ENCODE measurements at places on chromosomes 7 and 10.
A peak's percentile ranks its signal among the peaks of the same experiment; 100 is the strongest.

DNA sequence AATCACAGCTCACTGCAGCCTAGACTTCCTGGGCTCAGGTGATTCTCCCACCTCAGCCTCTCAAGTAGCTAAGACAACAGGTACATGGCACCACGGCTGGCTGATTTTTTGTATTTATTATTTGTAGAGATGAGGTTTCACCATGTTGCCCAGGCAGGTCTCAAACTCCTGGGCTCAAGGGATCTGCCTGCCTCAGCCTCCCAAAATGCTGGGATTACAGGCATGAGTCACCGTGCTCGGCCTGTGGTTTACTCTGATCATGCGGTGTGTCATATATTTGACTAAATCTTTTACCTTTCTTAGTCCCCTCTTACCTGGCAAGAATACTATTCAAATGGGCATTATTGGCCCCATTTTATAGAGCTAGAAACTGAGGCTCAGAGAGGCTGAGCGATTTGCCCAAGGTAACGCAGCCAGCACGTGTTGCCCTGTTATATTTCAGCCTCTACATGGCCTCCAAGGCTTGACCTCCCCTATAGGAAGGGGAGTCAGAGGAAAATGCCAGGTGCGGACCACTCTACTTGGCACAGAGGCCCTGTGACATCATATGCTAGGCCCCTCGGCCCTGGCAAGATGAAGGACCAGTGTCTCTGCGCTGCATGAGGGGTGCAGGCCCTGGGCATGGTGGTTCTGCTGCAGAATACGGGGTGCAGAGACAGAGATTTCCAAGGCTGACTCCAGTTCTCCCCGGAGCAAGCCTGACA is 8.2 kb downstream of the ZCCHC24 start:
- DNase-seq, result no peak

DNA sequence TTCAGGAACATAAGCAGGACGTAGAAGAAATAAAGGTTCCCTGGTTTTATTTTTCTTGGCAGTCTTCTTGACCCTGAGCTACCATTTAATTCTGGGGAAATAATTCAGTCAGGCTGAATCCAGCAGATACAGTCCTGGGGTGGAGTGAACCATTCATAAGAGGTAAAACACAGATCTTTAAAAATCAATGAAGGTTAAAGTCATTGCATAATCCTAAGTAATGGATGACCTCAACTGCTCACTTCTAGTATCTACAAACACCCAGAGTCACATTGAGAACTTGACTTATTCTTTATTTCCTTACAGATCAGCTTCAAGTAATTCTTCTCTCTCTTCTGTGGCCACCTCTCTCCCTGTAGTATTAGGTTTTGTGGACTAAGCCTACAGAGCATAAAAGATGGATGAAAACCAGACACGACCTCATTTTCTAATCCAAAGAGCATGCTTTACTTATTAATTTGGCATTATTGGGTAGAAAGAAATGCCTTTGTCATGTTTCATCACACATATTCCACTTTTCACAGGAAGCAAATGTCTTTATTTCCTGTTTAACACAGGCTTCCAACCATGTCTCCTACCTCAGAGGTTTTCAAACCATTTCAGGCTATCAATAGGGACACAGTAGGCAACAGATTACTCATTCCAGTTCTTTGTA is 182.3 kb upstream of the IMMP2L start:
- DNase-seq, result no peak

DNA sequence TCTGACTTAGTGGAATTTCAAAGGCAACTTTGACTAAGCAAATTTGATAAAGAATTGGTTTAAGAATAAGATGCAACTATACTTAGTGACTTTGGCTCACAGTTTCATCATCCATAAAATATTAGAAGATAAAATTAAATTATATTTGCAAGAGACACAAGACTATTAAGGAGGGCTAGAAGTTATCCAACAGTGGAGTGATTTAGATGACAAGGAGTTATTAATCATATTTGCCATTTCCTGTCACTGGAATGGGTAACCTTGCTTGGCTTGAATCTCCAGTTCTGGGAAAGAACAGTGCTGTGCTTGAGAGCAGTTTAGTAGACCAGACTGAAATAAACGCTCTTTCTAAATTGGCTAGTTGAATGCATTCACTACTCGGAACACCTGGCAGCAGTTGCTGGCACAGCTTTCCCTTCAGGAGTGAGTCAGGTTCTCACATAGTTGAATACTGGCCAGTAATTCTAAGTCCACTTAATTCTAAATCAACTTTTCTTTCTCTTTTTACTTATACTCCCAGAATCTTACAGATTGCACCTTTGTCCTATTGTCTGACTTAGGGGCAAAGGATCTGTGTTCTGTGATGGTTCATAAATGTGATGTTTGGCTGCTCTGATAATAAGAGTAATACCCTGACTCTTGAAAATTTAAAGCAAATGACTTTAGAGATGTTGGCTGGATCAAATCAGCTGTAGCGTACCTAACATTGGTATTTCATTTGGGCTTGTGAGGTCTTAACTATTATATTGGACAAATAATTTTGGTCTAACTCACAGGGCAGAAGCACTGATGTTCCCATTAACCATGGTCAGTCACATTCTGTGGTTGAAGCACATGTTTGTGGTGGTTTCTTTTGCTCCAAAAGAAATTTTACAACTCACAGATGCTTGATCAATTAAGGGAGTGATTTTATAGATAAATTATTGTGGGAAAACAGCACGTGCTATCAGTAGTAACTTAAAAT is 16.6 kb downstream of the STMP1 start:
- no peak for DNase-seq

DNA sequence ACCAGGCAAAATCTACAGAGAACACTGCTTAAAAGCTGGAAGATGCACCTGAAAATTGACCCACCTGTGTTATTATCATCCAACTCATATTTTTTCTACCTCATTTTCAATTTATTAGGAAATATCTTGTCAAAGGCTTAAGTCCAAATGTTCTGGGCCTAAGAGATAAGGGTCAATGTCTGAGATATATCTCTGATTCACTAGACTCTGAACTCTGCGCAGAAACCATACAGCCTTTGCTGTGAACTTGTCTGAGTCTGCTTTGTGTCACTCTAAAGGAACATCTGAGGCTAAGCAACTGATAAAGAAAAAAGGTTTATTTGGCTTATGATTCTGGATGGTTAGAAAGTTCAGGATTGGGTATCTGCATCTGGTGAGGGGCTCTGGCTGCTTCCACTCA is 3.7 kb downstream of the PON1 start:
- DNase-seq, result no peak

- no peak for DNase-seq
Observed at GRCh38 chr7:20199015-20199737, 18.0 kb downstream of the MACC1 start.

GRCh38 chr7:143389316-143390103 is 8.4 kb downstream of the ZYX start:
- no peak for DNase-seq

GRCh38 chr7:77328669-77329068 is 87.5 kb downstream of the GSAP start:
- no peak for DNase-seq

DNA sequence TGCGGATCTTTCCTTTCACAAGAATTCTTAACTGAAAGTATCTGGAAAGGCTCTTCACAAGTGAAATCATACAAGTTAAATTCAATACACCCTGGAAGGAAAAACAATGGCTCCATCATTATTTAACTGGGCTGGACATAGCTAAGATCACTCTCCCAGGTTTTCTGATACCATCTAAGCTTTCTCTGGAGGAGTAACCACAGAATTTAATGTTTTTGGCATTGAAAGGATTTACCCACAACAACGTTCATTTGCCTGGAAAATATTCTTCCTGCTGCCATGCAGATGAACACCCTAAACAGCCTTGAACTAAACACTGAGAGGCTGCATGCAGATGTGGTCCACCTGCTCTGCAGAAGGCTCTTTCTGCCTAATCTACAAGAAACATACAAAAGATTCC is 4.3 kb downstream of the NEBL start:
- no peak for DNase-seq

GRCh38 chr10:62978482-62978881 is 154.6 kb upstream of the NRBF2 start:
- no peak for DNase-seq

DNA sequence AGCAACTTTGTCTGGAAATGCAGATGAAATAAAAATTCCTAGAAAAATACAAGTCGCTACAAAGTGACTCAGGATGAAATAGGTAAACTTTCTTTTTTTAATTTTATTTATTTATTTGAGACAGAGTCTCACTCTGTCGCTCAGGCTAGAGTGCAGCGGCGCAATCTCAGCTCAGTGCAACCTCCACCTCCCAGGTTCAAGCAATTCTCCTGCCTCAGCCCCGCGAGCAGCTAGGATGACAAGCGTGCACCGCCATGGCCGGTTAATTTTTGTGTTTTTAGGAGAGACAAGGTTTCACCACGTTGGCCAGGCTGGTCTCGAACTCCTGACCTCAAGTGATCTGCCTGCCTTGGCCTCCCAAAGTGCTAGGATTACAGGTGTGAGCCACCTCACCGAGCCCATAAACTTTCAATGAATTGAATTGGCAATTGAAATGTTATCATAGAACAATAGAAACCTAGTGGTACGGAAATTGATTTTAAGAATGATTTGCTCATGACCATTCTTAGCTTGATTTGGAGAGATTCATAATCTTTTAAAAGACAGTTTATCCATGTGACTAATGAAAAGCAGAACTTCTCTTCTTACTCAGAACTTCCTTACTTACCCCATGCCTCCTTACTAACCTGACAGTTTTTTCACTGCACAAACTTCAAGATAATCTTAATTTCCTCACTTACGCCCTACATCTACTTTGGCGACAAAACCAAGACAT is 161.7 kb downstream of the FAM107B start:
- no peak for DNase-seq

DNA sequence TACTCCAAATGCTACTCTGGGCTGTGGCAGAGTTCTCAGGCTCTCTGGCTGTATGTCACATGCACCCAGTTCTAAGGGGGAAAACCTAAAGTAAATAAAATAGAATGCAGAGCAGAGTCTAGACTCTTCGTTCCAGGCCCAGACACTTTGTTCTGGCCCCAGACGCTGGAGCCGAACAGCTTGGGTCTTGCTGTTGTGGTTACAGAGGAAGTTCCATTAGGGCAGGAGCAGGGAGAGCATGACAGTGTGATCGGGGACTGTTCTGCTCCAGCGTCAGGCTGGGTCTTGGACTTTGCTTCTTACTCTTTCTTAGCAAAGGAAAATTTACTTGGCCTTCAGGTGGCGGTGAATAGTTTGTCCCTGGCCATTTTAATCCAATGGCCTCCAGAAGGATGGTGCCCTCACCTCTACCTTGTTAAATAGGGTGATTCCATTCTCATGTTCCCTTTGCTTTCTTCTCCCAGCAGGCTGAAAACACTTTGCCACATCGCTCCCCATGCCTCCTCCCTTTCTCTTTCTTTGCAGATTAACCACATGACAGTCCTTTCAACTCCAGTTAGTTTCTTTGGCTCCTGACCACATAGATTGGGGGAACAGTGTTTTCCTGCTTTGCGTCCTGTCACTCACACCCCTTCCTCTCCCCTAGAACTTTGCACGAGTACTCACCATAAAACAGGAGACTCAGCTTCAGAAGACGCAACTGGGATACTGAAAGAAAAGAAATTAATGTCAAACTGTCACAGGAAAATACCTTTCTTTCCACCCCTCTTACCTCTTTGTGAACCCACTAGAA is 730.8 kb downstream of the SUGCT start:
- no peak for DNase-seq

DNA sequence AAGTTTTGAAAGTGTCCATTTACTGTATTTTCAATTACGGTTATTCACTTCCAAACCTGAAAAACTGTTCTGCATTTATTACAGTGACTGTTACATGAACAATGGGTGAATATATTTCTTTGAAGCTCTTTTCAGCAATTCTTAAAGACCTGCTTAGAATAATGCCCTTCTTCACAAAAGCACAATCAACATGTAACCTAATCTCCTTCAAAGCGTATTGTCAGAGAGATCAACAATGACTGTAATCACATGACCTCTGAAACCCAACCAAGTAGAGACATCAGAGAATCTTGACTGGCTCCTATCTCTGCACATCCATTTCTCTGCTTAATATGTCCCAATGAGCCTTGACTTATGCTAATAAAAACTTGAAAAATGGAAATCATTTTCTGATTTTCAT is 126.7 kb downstream of the NRCAM start:
- DNase-seq, result no peak

GRCh38 chr7:47241112-47242065 is 340.5 kb downstream of the TNS3 start:
- no peak for DNase-seq

GRCh38 chr10:43846187-43846680 is 197.6 kb upstream of the ZNF32 start:
- peak; percentile 33 for DNase-seq

DNA sequence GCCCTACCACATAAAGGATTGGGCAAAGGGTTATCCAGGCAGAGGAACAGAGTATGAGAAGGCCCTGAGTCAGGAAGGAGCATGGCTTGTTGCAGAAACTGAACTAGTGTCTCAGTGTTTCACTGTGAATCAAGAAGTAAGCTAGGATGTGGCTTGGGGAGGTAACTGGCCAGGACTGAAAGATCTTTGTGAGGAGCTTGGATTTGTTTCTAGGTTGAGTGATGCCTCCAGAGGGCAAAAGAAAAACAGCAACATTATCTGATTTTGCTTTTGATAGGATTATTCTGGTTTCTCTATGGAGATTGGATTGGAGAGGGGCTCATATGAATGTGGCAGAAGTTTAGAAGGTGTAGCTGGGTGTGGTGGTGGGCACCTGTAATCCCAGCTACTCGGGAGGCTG is 137.9 kb upstream of the HDAC9 start:
- DNase-seq, result no peak

DNA sequence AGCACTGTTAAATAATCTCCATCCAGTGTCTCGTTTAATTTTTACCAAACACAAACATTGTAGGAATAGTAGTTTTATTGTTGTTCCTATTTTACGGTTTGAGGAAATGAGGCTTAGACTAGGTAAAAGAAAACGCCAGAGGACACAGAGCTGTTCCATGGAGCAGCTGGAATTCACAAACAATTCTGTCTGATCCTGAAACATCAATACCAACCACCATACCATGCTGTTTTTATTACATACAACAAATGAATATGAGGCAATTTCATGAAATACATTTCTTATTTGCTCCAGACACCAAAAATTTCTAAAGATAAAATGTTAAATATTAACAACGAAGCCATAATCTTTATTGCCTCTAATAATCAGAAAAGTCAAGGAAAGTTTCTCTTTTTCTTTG is 9.4 kb downstream of the MALRD1 start:
- DNase-seq, result no peak

DNA sequence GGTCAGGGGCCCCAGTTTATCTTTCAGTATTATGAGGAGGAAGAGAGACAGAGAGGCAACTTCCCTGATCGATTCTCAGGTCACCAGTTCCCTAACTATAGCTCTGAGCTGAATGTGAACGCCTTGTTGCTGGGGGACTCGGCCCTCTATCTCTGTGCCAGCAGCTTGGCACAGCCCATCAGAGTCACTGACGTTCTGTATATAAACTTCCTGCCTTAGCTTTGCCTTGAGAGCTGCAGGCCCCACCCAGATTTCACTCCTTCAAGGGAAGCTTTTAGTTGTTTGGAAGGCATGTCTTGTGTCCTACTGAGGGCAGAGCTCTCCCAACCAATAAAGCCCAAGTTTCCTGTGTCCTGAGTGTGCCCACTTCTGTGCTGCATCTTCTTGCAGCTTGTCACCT is 242.5 kb upstream of the PRSS58 start:
- no peak for DNase-seq

- DNase-seq, result no peak
Observed at GRCh38 chr7:12315049-12315448, 88.6 kb downstream of the VWDE start.

Data from activated naive CD4-positive, alpha-beta T cell treated with Interleukin-2 at 50 U/mL for 16 hours (primary cell).